CMK (cell line): ENCODE measurements at places on chromosomes 4 and X.
A peak's percentile ranks its signal among the peaks of the same experiment; 100 is the strongest.

DNA sequence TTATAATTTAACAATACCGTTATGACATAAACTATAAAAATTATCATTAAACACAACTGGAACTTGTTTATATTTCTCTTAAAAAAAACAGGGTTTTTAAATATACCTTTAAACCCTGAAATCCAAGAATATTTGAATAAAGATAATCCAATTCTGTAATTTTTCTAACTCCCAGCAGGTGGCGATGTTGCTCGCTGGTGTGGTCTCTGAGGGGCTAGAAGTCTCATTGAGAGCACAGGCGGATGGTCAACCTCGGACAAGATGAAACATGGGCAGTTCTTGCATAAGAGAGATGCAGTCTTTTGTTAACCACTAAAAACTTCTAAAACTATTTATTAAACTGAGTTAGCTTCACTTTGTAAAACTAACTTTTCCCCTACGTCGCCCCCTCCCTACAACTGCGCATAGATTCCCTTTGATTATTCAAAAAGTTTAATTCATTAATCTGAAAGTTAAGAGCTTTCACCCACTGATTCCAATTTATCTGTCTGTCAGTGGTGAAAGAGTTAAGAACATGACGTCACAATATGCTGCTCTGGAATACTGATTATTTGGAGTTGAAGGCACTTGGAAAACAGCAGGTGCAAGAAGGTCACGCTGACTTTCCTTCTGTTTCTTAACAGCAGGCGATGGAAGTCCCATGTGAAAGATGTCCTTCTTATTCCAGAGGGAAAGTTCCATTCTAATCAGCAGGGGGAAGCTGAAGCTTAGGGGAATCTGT, 29.5 kb downstream of the DMP1 start:
- DNase-seq, result peak; percentile 24

DNA sequence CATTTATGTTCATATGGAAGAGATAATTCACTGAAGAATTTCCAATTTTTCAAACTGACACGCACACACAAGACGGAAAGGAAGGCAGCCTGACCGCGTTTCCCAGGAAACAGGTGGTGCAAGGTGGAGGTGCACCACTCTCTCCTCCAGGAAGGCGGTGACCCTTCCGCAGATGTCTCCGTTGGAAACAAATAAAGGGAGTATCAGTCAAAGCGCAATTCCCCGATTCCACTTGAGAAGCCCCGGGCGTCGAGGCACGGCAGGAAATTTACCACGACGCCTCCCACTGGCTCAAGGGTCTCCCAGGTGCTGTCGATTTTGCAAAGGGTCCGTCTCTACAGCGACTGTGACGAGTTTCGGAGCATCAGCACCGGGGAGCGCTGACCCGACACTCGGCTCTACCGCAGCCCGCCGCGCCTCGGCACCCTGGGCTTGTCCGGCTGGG, 770 bp upstream of the TIGD2 start:
- DNase-seq, result no peak

DNA sequence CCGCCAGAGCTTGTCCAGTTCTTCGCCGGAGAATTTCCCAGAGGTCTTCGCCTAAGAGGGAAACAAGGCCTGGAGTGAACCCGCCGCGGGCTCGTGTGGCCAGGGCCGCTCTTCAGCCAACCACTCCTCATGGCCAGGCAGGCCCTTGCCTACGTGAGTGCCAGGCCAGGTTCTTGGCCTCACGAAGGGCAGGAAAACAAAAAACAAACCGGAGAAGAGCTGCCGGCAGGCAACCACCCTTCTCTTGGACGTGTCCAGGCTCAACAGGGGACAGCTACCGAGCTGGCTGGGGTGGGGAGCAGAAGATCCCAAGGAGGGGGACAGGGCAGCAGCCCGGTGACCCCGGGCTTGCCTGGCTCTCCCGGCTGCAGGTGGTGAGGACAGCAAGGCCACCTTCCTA, 13.3 kb downstream of the LRPAP1 start:
- no peak for DNase-seq

DNA sequence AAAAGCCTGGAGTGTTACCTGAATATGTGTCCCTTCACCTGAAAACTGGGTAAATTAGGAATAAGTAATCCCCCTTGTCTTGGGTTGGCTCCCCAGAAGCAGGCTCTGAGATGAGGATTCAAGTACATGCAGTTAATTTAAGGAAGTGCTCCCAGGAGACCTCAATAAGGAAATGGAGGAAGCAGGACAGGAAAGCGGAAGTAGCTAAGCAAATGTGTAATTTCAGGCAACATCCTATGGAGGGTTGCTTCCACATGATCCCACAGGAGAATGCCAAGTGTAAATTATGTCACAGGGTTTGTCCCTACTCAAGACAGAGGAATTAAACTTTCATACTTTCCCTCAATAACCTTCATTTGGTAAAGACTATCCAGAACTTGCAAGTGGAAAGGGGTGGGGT, 48.1 kb upstream of the ARHGEF6 start:
- DNase-seq, result no peak

DNA sequence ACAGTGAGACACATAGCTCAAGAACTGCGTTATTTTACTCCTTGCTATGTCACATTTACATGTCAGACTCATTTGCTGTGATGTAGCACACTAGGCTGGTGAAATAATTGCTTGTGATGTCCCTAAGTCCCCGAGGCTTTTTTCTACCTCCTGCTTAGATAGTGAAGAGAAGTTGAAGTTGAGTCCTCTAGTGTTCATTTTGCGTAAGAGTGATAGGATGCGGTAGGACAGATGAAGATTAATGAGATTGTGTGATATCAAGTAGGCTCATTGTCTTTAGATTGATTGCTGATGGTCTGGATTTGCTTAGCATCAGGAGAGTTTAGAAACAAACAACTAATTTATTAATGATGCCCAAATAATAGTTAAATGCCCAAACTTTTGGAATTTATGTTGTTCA, 173.6 kb upstream of the NUDT6 start:
- DNase-seq, result no peak

GRCh38 chrX:113868177-113868576, 715.7 kb upstream of the HTR2C start:
- DNase-seq, result peak; percentile 51

- DNase-seq, result no peak
Measured at GRCh38 chr4:155738548-155738947, 20.3 kb upstream of the GUCY1B1 start.

GRCh38 chrX:38694394-38694793, 106.9 kb upstream of the MID1IP1 start:
- DNase-seq, result no peak

DNA sequence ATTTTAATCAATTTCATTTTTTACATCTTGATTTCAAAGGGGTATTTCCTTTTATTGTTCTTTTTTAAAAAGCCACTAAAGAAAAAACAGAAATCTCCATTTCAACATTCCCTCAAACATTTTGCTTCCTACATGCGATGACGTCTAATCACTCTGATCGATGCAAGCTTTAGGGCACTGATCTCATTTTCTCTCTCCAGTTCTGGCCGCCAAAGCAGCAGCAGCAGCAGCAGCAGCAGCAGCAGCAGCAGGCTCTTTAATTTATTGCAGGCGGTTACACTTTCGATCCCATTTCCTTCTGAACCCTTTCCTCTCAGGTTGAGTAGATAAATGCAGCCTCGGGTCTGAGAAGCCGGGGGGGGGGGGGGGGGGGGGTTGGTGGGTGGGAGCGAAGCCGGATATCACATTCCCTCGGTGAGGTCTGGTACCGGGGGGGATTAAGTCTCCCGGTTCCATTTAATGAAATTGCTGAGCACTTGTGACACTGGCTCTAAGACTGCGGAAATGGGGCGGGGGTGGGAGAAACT, 3.4 kb upstream of the PCDH7 start:
- no peak for DNase-seq

DNA sequence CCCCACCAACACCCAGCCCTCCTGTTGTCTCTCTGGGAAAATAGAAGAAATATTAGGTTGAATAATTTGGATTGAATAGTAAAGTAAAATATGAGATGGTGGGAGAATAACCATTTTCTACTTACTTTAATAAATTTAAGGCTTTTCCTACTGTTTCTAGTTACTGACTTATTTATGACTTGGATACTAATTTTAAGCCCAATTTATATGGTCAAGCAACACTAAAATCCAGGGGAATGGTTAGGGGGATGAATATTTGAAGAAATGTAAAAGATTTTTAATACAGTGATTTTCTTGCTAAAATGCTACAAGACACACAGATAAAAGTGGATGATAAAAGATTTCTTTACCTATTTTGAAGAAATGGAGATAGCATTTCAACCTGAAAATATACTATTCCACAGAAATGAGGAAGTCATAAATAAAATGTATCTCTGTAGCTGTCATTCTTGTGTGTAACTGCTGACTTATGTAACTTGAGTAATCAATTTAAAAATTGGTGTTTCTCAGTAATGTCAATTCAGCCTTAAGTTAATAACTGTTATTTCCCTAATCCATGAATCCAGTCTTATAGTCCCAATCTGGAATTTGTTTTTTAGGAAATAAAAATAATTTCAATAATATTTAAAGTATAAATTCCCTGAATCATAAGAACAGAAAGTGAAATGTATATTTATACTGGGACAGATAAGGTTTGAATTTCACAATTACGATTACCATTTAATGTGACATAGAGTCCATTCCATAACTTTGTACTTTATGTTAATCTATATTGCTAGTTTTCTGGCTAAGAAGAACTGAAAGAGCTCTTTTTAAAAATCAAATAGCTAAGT, 24.3 kb upstream of the IL2 start:
- DNase-seq, result no peak

DNA sequence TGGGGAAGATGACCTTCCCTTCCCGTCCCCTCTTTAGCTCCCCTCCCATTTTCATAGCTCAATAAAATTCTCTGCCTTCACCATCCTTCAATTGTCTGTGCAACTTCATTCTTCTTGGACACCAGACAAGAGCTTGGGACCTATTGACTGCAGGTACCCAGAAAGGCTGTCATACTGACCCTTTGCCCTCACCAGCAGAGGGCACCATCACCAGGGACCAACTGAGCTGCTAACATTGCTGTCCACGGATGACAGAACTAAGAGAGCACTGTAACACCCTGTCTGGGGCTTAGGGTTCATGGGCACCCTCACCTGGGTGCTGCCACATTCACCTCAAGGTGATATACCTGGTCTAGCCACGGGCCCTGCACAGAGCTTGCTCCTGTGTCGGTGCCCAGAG, 141.3 kb upstream of the VCX3B start:
- DNase-seq, result no peak

- no peak for DNase-seq
Measured at GRCh38 chr4:64121803-64122202, 287.4 kb downstream of the TECRL start.

GRCh38 chr4:59341506-59341905, 1858.6 kb upstream of the ADGRL3 start:
- no peak for DNase-seq

DNA sequence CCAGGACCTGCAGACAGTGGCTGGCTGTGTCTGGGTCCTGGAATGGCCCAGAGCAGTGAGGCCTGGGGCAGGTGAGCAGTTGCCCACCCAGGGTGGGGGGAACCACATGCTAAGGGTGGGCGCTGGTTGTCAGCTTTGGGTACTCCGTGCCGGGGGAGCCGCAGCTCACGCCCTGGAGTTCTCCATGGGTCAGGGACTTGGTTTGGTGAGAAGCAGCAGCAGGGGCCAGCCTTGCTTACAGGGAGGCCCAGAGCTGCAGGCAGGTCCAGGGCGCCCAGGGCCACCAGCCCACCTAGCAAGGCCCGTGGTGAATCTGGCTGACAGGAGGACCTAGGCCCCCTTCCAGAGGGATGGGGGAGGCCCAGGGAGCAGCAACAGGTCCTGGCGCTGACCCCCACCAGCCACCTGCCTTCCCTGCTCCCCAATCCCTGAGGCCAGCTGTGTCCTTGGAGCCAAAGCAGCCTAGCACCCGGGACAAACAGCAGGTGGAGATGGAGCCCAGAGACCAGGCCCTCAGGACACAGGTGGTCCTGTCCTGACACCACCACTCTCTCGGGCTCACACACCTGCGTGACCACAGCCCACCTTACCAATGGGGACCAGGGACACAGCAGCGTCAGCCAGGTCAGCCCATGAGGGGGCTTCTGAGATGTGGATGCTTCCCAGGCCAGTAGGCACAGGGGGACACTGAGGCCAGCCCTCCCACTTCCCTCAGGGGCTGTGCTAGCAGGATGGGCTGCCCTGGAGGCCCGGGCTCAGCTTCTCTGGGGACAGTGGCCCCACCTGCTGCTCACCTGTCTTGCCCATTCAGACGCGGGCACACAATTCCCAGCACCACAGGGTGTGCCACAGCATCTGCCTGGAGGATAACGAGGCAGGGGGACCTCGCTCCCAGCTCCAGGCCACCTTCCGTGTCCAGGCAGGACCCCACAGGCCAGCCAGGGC, 3.5 kb downstream of the MXD4 start:
- no peak for DNase-seq

- DNase-seq, result no peak
Measured at GRCh38 chrX:57984620-57985019, 74.4 kb upstream of the ZXDA start.

DNA sequence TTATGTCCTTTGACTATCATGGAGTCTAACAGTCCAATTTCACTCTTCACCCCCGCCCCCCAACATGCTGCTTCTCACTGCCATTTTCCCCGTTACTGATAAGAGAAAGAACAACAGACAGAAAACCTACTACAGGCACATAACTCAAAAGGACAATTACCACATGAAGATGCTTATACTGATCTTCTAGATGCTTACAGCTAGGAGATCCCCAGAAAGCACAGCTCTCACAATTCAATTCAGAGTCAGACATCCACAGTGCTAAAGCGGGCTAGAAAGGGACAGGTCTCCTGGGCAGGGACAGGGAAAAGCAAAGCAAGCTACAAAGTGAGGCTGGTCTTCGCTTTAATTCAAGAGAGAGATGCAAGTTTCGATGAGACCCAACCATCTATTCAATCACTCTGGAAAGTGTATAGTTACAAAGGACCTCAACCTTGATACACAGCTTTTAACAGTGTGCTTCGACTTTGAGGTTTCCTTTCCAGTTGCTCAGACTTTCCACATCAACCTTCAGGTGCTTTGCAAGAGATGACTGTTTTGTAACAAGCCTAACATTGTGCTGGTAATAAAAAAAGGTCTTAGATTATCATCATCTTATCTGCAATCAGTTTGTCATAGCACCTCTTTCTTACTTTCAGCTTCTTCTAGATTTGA, 60.9 kb downstream of the LEF1 start:
- DNase-seq, result no peak

GRCh38 chr4:172850838-172851237, 317.8 kb upstream of the GALNT7 start:
- DNase-seq, result no peak

- DNase-seq, result no peak
Measured at GRCh38 chrX:52977953-52978352, 19.6 kb upstream of the FAM156A start.

DNA sequence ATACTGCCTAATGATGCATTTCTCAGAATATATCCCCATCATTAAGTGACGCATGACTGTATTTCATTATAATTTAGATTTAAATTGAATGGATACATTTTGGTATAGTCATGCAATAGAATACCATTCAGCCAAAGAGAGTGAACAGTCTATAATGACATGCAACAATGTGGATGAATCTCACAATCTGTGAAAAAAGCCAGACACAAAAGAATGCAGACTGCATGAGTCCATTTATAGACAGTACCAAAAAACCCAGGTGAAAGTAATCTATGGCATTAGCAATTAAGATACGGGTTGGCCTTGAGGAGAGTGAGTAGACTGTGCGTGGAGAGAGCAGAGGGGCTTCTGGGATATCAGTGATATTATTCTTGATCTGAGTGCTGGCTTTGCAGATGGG, 239.7 kb upstream of the PGRMC2 start:
- DNase-seq, result no peak
